ENCODE measurements at places on chromosomes 16 and 17.
A peak's percentile ranks its signal among the peaks of the same experiment; 100 is the strongest.

- no peak for DNase-seq
These were observed 16.4 kb upstream of the YWHAE start for GRCh38 chr17:1416414-1416813.

DNA sequence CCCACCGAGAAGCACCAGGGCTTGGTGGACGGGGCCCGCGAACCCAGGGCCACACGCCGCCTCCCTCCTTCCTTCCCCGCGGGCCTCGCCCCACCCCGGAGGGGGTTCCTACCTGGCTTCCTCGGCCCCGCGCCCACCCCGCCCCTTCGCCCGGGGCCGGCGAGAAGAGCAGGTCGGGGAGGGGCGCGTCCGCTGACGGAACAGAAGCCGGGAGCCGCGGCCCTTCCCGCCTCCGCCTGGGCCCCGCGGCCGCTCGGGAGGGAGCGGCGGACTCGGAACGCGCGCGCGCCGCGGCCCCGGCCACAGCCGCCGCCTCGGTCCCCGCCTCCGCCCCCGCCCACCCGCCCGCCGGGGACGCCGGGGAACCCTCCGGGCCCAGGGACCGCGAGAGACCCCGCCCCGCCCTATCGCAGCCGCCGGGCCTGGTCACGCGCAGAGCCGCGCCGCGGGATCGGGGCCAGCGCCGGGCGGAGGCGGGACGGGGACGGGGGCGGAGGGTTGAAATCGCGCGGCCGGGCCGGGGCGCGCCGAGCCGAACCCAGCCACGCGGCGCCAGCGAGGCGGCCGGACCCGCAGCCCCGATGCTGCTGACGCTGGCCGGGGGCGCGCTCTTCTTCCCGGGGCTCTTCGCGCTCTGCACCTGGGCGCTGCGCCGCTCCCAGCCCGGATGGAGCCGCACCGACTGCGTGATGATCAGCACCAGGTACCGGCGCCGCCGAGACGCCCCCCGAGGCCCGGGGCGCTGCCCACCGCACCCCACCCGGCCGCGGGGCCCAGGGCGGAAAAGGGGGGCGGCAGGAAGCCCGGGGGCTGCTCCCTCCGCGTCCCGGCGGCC, at the start of gene TLCD3A:
Gene TLCD3A (plus strand): TSS at position 530 of the 835 bp plus-strand sequence. CDS start 52 bp downstream, at position 582.
- peak; percentile 51 for DNase-seq

- DNase-seq = no peak
These were observed 117.5 kb downstream of the CCDC182 start for GRCh38 chr17:57627591-57627990.

GRCh38 chr17:21020622-21021021, 22.2 kb downstream of the USP22 start:
- DNase-seq = no peak

GRCh38 chr17:58382108-58382871, 30.3 kb upstream of the SUPT4H1 start:
- no peak for DNase-seq

DNA sequence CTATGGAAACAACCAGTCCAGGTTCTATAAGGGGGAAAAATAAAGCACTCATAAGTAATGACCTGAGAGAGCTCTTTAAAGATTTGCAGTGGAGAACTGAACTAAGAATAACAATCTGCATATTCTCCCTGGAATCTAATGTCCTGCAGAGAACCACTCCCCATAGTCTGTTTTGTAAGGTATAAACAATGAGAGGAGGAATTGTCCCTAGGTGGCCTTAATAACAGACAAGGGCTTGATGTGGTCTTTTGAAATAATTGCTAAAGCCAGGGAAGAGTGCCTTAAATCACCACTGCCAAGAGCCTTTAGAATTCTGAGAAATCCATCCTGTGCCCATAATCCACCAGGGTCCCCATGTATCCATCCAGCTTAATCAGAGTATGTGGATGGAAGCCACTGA, 106.3 kb downstream of the CDH11 start:
- no peak for DNase-seq

DNA sequence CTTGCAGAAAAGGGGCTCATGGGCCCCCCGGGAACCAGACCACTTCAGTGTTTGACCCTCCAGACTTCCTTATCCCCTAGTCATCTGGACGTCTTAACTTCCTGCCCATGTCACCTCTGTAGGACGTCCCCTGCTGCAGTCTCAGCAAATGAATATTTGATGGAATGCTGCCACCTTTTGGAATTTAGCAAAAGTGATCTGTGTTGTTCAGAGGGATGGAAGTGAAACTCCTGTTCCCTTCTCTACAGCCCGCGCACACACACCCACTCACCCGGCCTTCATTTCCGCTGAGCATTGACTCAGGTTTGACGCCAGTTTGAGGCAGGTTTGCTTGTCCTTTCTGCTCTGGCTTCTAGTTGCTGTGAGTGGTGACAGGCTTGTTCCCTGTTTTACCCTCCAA, 507.2 kb upstream of the EEF2KMT start:
- peak; percentile 61 for DNase-seq

GRCh38 chr17:40122999-40123810, 1.4 kb downstream of the MSL1 start:
- DNase-seq = peak; percentile 47
